ENCODE measurements at places on chromosomes 13 and 19.

DNA sequence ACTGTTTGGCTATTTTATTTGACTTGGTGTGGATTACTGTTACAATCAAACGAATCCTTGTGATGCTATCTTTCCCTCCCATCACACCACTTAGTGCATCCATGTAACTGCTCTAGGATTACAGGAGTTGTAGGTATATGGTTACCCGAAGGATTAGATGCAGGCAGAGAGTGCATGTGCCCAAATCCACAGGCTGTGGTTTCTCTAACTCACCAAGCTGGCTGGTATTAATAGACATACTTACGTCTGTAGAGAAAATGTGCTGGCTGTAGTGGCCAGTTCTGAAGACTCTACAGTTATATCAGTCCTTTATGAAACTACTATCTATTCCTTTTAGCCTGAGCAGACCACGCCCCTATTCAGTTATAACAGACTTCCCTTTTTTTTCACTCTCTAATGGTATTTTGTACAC lies 1.1 kb upstream of the HMGB1 start:
- DNase-seq: no peak

- no peak for DNase-seq
Measured at GRCh38 chr13:64633948-64634347, 2596.2 kb downstream of the PCDH9 start.

GRCh38 chr13:93769101-93769500 lies 542.5 kb downstream of the GPC6 start:
- DNase-seq: no peak

DNA sequence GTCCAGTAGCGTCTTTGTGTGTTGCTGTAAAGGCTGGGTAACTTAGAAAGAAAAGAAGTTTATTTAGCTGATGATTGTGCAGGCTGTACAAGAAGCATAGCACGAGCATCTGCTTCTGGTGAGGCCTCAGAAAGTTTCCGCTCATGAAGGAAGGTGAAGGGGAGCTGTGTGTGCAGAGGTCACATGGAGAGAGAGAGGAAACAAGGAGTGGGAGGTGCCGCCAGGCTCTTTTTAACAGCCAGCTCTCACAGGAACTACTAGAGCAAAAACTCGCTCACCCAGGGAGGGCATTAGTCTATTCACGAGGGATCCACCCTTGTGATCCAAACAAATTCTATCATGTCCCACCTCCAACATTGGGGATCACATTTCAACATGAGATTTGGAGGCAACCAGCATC lies 99.8 kb downstream of the GPR12 start:
- DNase-seq: no peak

- no peak for DNase-seq
Measured at GRCh38 chr19:29267701-29268100, 54.8 kb upstream of the UQCRFS1 start.

- no peak for DNase-seq
Measured at GRCh38 chr13:29936051-29936813, 85.8 kb upstream of the UBL3 start.

DNA sequence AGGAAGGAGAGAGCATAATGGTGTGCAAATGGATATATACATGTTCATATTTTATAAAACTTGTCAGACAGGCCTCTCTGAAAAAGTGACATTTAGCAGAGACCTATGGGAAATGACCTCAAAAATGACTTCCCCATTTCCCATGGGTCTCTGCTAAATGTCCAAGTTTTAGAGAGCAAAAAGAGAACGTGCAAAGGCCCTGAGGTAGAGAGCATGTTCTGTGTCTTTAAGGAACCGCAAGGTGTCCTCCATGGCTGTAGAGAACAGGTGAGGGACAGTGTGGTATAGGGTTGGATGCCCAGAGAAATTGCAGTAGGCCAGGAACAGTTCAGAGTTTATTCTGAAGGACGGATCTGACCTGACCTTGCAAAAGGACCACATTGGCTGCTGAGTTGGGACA lies 113.2 kb upstream of the RNF113B start:
- no peak for DNase-seq

DNA sequence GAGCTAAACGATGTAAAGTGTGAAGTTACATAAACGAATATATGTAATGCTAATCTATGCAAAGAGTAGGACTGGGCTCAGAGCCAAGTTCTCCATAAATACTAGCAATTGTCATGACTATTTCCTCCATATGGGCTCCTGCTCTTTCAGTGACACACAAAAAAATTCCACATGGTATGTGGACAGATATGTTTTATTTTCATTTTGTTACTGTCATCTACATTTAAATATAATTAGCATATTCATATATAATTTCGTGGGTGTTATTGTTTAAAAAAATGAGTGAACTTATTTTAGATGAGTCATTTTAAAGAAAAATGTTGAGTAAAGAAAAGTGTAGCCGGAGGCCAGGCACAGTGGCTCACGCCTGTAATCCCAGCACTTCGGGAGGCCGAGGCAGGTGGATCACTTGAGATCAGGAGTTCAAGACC lies 5.0 kb upstream of the IGSF23 start:
- DNase-seq: no peak

GRCh38 chr19:855142-855541 lies 3.0 kb downstream of the ELANE start:
- DNase-seq: no peak

DNA sequence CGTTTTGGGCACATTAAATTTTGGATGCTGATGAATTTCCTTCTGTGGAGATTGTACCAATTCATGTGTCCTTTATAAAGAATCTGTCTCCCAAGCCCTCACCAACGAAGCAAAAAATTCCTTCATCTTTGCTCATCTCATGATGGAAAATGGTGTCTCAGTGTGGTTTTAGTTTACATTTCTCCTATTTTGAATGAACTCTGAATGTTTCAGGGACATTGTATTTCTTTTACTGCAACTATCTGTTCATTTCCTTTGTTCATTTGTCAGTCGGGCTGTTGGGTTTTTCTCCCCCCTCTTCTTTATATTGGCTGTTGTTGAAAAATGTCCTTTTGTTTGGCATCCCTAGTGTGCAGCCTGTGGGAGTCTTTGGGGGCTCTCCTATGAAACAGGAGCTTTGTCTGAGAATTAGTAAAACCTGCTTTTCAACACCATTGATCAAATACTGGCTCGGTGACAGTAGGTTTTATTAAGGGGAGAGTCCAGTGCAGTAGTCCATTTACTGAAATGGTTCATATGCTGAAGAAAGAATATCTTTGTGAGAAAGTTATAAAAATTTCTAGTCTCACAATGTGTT lies 91.3 kb upstream of the C1QTNF9B start:
- no peak for DNase-seq

Data from activated CD4-positive, CD25-positive, alpha-beta regulatory T cell (primary cell).